ENCODE measurements at places on chromosomes 5 and 9.

GRCh38 chr5:14742498-14742897 lies 78.0 kb downstream of the OTULIN start:
- H3K4me1 ChIP-seq: peaks cover 11% of the 10 kb centered on the region
- H3K4me3 ChIP-seq: no peak overlapping the region
- no peak for DNase-seq
- no peaks in the 10 kb centered on the region for H3K27me3 ChIP-seq

GRCh38 chr9:33041432-33042188 lies 16.5 kb downstream of the DNAJA1 start:
- DNase-seq: no peak
- peaks cover 37% of the 10 kb centered on the region for H3K36me3 ChIP-seq
- H3K4me1 ChIP-seq: peaks cover 21% of the 10 kb centered on the region
- no peak overlapping the region for H3K4me3 ChIP-seq
- no peak overlapping the region for H3K27ac ChIP-seq
- H3K27me3 ChIP-seq: no peaks in the 10 kb centered on the region

DNA sequence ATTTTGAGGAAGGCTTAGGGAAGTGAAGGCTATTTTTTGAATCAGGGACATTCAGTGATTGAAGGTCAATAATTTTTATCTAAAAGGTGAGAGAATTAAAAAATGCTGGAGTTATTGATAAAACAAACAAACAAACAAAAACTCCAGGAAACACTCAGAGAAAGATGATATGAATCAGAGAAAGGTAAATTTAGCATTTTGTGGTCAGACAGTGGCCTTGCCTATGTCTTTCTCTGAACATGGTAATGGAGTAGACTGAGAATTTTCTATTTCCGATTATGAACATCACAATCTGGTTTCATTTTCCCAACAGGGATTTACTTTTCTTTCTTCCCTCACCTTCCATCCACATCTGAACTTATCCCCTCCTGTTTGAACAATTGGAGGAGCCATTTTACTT lies 353.6 kb upstream of the RIOK2 start:
- peaks cover 2% of the 10 kb centered on the region for H3K27me3 ChIP-seq
- no peak overlapping the region for H3K4me3 ChIP-seq
- no peak overlapping the region for H3K27ac ChIP-seq
- no peaks in the 10 kb centered on the region for H3K4me1 ChIP-seq
- no peak for DNase-seq

DNA sequence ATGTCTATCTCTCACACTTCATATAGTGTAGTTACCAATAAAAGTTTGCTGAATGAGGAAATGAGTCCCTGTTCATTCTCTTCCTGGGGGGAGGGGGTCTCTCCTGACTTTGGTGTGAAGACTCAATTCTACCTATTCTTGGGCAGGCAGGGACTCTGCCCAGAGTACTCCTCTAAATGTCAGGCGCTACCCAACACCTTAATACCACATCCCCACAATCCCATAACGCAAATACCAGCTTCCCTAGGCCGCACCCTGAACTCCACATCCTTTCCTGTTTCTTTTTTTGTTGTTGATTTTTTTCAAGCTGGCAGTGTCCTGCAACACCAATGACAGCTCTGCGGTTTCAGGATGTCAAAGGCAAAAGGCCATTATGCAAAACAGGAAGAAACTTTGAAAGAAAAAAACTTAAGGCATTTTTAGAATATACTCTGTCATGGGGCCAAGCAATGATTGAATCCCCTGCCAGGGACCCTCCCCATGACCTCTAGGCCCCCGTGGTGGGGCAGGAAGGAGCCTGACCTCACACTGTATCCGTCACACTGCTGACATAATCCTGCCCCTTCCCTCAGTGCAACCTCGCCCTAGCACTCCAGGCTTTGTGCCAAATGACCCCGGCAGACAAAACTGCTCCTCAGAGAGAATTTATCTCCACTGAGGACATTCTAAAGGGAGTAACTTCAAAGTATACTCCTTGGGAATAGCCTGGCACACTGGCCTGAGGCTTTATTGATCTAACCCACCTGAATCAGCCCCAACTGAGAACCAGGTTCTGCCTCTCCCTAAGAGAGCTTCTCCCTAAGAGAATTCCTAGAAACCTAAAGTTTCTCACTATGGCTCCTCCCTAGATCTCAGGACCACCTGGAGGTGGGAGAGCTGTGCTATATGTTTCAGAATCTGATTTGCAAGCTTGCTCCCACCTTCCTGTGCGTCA lies 8.0 kb downstream of the B4GALT1 start:
- H3K4me1 ChIP-seq: peaks cover 86% of the 10 kb centered on the region
- peak overlapping the region; percentile 82 for H3K4me3 ChIP-seq
- H3K27me3 ChIP-seq: no peaks in the 10 kb centered on the region

DNA sequence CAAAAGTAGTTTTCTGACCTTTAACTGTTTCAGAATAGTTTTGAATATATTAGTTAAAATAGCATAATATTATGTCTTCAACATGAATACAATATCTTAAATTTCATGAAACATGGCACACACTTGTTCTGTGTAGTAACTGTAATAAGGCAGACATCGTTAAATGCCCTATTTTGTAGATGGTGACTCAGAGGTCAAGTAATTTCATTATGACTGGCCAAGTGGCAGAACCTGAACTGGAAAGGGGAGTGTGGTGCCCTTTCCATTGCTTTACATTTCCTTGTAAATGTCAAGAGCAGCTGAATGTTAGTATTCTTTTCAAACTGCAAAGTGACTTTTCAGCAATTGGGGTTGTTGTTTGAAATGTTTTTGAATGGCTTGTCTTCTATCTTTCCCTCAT lies 201.2 kb upstream of the CDKN2B start:
- H3K27me3 ChIP-seq: peaks cover 12% of the 10 kb centered on the region
- no peak overlapping the region for H3K27ac ChIP-seq
- peaks cover 1% of the 10 kb centered on the region for H3K36me3 ChIP-seq
